ENCODE measurements at places on chromosomes 7 and 10. TPM values are rescaled to one million over a fixed set of nuclear protein-coding genes. Genes with fewer than 3 reads are reported as not detected.

The IFIT2 gene
- 5.0 TPM for total RNA-seq

The CYP2C19 gene
- total RNA-seq: 0.16 TPM

The TCAF2 gene
- total RNA-seq: 0.78 TPM

The INHBA gene
- 33.1 TPM for total RNA-seq

The CLCN1 gene
- total RNA-seq: under 0.01 TPM

The SLC16A9 gene
- 11.4 TPM for total RNA-seq

The NPFFR1 gene
- 0.31 TPM for total RNA-seq

The RTKN2 gene
- 7.5 TPM for total RNA-seq

The NXPH1 gene
- total RNA-seq: 47.4 TPM

The IGFBP3 gene
- total RNA-seq: 4.2 TPM

The TLX1 gene
- total RNA-seq: not detected

The VENTX gene
- not detected for total RNA-seq

The PHTF2 gene
- total RNA-seq: 46.0 TPM

The ADRB1 gene
- total RNA-seq: 3.3 TPM

The TPST1 gene
- total RNA-seq: 72.1 TPM

The AKR1C8 gene
- total RNA-seq: 0.78 TPM

The C10orf95 gene
- not detected for total RNA-seq

The TFEC gene
- total RNA-seq: 2.2 TPM

The HOXA3 gene
- not detected for total RNA-seq

The ARPC1A gene
- 72.1 TPM for total RNA-seq

The GPC2 gene
- 71.9 TPM for total RNA-seq

The ASAH2 gene
- total RNA-seq: 1.7 TPM

The JCAD gene
- total RNA-seq: 8.4 TPM

The EBF3 gene
- 0.31 TPM for total RNA-seq

The MKX gene
- total RNA-seq: 0.94 TPM

The FAM24B gene
- total RNA-seq: 3.9 TPM

The CLDN4 gene
- total RNA-seq: 0.31 TPM

The SFMBT2 gene
- total RNA-seq: 17.8 TPM

The ADGRA1 gene
- 2.5 TPM for total RNA-seq

The GCK gene
- 5.1 TPM for total RNA-seq

The BBIP1 gene
- 78.1 TPM for total RNA-seq

The LIPM gene
- not detected for total RNA-seq

The PIP gene
- not detected for total RNA-seq

The SP8 gene
- total RNA-seq: 3.3 TPM

The NEBL gene
- total RNA-seq: 61.1 TPM

The GIMAP8 gene
- total RNA-seq: 2.8 TPM

The ARID5B gene
- total RNA-seq: 27.6 TPM

The AKR1D1 gene
- total RNA-seq: not detected

The FAM25A gene
- not detected for total RNA-seq

The AFAP1L2 gene
- 8.1 TPM for total RNA-seq

The RBP3 gene
- not detected for total RNA-seq

The NUTM2E gene
- 0.78 TPM for total RNA-seq

The GJC3 gene
- 0.47 TPM for total RNA-seq

The PRTFDC1 gene
- total RNA-seq: 35.7 TPM

The CRHR2 gene
- total RNA-seq: 1.1 TPM

The OR13A1 gene
- total RNA-seq: not detected

The LIPK gene
- not detected for total RNA-seq

The SFXN2 gene
- 4.8 TPM for total RNA-seq

The FOXP2 gene
- 29.9 TPM for total RNA-seq

The PITX3 gene
- not detected for total RNA-seq

The CALCR gene
- total RNA-seq: not detected

The SEC61A2 gene
- total RNA-seq: 52.7 TPM

The TMEM236 gene
- total RNA-seq: 0.16 TPM

Data from occipital lobe (tissue), 3 donors.